ENCODE measurements at places on chromosomes 16 and 17.

- peak; percentile 75 for DNase-seq
These were observed 19.0 kb downstream of the SLC7A5 start for GRCh38 chr16:87850009-87851006.

DNA sequence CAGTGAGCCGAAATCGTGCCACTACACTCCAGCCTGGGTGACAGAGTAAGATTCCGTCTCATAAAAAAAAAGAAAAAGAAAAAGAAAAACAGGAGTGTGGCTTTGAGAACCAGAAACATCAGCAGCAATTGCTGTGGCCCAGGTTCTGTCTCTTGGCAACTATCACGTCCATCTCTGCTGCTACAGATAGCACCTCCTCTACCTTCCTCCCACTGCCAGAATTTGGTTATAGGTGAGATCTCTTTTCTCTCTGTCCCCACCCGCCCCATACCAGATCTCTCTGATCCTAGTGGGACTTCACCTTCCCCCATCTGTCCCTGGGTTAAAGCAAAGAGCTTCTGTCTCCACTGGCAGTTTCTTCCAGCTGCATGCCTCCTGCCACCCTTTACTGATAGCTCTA, 3.1 kb downstream of the TLCD2 start:
- no peak for DNase-seq

GRCh38 chr16:28098959-28099945, 35.7 kb upstream of the GSG1L start:
- DNase-seq = no peak

DNA sequence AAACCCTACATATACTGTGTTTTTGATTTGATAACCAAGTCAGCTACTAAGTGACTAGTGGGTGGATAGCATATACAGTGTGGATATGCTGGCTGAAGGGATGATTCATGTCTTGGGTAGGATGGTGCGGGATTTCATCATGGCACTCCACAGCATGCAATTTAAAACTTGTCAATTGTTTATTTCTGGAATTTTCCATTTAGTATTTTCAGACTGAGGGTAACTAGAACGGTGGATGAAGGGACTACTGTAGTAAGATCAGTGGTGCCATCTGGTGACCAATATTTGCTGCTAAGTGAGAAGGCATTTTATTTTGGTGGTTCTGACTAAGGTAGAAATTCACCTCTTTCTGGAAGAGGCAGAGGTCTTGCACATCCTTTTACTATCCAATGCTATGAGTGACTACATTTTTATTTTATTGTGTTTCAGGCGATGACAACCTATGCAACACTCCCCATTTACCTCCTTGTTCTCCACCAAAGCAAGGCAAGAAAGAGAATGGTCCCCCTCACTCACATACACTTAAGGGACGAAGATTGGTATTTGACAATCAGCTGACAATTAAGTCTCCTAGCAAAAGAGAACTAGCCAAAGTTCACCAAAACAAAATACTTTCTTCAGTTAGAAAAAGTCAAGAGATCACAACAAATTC, 3.1 kb downstream of the CDC6 start:
- peak; percentile 25 for DNase-seq

GRCh38 chr16:51457775-51458174, 306.7 kb upstream of the SALL1 start:
- no peak for DNase-seq

GRCh38 chr16:13803974-13804373, 116.0 kb upstream of the ERCC4 start:
- no peak for DNase-seq

GRCh38 chr16:88479793-88480760, 27.0 kb downstream of the ZFPM1 start:
- DNase-seq = no peak

DNA sequence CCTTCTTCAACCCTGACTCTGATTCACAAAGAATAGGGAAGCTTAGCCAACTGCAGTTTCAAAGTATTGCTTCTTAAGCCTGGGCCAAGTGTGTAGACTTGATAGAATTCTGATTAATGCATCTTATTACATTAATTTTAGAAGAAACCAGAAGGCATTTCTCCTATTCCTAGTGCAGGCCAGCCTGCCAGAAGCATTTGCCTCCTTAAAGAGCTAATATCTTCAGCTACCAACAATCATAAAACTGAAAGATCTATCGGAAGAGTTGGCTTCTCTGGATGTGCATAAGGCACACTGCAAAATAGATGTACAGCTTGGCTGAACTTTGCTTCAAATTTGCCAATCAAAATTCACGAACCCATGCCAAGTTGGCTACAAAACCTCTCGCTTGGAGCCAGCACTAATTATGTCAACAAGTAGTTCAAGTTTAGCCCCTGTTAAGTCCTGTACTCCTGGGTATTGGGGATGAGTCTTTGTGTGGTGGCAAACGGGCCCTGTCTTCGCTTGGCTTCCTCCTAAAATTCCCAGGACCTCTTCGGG, 717.8 kb downstream of the WWOX start:
- no peak for DNase-seq

GRCh38 chr16:81996664-81997509, 14.4 kb downstream of the SDR42E1 start:
- no peak for DNase-seq

DNA sequence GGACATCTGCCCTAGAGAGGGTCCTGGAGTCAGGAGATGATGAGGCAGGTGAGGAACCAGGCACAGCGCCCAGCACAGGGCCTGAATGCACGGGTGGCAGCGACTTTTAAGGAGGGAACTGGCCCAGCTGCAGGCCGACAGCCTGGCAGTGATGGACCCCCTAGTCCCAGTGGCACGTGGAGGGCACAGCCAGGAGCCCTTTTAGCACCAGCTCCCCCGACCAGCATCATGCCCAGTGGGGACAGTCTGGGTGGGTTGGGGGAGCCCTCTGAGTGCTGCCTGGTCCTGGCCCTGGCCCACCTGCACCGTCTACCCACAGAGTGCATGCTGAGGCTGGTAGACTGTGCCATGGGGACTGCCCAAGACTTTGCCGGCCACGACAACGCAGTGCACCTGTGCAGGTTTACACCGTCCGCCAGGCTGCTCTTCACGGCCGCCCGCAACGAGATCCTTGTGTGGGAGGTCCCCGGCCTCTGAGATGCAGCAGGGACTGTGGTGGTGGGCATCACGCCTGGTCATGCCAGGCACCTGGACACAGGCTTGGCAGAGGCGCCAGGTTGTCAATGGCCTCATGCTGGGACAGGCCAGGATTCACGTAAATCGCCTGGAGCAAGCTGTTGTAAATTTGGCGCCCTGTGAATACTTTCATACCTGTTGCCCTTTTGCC, 686 bp upstream of the RHOT2 start:
- no peak for DNase-seq

GRCh38 chr17:7834542-7834956, 532 bp downstream of the KDM6B start:
- no peak for DNase-seq

DNA sequence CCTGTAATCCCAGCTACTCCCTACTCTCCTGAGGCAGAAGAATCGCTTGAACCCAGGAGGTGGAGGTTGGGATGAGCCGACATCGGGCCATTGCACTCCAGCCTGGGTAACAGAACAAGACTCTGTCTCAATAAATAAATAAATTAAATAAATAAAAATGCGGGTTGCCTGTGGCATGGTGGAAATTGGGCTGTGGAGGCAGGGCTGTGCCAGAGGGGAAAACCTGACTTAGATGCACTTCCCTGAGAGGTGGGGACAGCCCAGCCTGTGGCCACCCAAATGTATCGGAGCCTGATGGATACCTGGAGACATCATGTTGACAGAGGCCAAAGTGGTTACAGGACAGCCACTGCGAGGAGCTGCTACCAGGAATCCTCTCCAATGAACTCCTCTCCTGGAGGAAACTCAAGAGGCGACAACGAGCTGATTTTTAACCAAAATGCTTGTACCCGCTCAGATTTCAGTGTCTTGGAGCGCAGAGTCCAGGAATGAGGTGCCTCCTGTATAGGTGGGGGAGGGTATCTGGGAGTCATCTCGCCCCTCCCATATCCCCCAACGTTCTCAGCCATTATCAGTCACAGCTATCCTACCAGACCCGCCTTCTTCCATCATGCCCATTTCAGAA, 32.3 kb downstream of the DDX19A start:
- no peak for DNase-seq

Data from NCI-H1417 (cell line).